Vagina (tissue), 2 donors: ENCODE measurements at places on chromosomes 16 and 17. TPM values are rescaled to one million over a fixed set of nuclear protein-coding genes. Genes with fewer than 3 reads are reported as not detected.

DNA sequence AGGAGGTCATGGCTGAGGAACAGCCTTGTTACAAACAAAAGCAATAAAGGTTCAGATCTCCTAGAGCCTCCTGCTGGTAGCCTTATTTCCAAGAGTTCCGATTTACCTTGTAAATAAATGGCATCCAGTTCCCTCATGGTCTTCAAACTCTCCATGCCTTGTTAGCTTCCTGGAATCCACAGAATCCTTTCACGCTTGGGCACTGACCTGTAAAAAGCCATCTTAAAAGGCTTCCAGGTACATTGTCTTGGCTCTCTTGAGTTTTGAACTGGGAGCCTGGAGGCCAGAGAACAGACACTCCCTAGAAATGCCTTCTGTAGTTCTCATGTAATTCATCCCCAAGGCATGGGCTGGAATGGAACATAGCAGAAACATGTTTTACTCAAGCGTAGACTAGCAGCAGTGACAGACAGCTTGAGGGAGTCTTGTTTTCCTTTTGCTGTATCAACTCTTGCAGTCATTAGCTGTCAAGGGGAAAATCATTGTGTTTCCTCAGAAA is 207.9 kb downstream of the SNX29 start:
- no peak for DNase-seq

The FBRS gene
- total RNA-seq = 28.7 TPM

GRCh38 chr16:661184-661821 is 6.6 kb upstream of the RHOT2 start:
- DNase-seq = no peak

- no peak for DNase-seq
Observed at GRCh38 chr17:55254375-55254774, 10.4 kb upstream of the HLF start.

GRCh38 chr17:35872196-35872980 is 3.7 kb upstream of the HEATR9 start:
- DNase-seq = no peak

DNA sequence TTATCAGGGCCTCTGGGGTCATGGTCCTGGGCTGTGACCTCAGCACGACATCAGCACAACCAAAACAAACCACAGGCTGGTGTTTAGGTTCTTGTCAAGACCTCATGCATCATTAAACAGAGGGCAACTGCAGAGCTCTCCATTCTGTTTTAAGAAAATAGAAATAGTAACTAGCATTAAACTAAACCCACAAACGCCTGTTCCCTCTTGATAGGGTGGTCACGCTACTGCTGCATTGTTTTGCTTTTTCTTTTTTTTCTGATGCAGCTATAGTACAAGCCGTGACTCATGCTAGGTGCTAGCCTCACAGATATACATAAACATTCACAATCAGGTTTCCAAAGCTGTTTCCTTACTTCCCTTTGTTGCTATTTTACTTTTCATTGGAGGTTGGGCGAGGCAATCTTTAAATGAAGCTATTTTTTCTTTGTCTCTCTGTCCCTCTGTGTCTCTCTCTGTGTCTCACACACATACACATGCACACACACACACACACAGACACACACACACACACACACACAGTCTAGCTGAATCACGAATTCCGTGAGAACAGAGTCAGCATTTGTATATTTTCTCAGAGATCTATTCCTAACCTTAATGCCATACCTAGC is 310.3 kb downstream of the CDH13 start:
- no peak for DNase-seq
